Retinal pigment epithelial cell (primary cell): ENCODE measurements at places on chromosomes 6 and 20.

DNA sequence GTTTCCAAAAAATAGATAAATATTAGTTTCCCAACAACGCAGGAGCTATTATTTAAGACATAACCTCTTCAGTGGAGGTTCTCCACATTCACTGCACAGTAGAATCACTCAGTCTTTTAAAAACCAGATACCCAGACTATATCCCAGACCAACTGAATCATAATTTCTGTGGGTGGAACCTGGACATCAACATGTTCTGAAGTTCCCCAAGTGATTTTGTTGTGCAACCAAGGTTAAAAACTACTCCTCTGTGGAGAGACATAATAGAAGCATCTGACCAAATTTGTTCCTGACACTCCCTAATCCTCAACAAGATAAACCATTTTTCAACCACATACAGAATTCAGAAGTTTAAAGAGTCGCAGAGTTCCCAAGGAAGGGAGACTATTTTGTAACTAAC lies 42.3 kb downstream of the STK38 start:
- DNase-seq, result no peak

DNA sequence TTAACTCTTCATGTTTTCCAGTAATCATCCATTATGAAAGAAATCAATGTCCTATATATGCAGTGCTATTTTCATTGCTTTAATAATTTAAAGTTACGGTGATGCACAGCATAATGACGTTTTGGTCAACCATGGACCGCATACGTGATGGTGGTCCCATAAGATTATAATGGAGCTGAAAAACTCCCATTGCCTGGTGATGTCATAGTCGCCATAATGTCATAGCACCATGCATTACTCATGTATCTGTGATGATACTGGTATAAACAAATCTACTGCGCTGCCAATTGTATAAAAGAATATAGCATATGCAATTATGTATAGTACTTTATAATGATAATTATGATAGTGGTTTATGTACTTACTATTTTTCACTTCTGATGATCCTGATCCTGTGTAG lies 42.3 kb upstream of the ALDH8A1 start:
- no peak for DNase-seq

DNA sequence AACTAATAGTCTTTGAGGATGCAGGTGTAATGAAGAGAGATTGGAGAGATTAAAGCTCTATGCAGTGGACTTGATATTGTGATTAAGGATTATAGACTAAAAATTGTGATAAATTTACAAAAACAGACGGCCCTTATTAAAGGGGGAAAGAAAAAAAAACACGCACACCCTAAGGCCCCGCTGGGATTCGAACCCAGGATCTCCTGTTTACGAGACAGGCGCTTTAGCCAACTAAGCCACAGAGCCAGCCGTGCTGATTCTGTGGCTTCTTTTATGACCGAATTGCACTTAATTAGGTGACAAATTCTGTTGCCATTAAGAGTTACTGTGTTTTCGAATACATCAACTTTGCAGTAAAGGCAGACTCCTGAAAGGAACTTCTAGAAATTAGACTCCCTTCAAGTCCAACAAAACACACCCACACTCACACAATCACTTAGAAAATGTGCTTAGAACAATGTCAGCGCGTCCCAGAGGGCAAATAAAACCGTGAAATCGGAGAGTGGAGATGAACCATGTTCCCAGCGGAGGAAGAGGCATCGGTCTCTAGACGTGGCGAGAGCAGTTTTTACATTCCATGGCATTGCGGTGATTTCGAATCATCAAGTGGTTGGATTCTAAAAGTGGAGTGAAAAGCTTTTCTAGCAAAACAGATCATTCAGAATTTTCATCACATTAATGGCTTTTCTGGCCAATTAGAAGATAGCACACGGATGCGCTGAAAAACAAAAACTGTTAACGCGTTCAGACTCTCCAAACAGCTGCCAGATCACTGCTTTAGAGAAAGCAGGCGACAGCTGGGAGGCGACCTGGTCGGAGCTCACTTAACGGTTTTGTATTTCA lies 122.6 kb downstream of the GPX5 start:
- DNase-seq, result peak; percentile 34

DNA sequence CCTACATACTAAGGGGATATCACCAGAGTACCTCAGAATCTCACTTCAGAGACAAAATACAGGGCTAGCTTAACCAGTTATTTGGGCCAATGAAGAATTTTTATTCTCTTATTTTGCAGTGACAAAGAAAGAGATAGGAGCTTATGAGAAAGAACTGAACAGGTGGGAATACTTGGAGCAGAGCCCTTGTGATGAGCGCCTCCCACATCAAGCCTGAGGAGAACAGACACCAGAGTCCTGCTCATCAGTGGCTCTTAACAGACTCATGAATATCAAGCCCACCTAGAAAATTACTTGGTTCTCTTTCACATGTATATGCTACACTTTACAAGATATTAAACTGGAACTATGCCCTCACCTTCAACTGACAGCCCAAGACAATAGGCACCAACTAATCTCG lies 99.0 kb downstream of the FAXC start:
- DNase-seq, result no peak

DNA sequence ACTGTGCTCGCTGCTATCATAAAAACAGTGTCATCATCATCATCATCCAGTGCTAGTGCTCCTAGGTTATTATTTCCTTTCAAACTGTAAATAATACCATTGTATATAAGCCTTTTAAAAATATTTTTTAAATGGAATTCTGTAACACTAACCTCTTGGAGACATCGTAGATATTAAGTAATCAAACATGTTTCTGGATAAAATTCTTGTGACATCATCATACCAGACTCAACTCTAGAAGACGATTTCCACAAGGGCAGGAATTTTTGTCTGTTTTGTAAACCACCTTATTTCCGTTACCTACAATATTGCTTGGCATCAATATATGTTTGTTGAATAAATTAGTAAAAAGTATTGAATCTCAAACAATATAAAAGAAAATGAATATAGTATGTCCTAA lies 40.4 kb downstream of the EPB41L2 start:
- DNase-seq, result no peak
